Melanocyte of skin (primary cell): ENCODE measurements at places on chromosomes 2 and 18. TPM values are rescaled to one million over a fixed set of nuclear protein-coding genes. Genes with fewer than 3 reads are reported as not detected.

VWA3B gene
- not detected in 2 replicates for total RNA-seq

GRHL1 gene
- total RNA-seq: 0.34 and 0.73 TPM in 2 replicates

THOC1 gene
- total RNA-seq: 26.5 and 48.3 TPM in 2 replicates

SIX3 gene
- not detected in 2 replicates for total RNA-seq

ZNF521 gene
- 27.0 and 30.5 TPM in 2 replicates for total RNA-seq

TXNDC2 gene
- total RNA-seq: not detected in 2 replicates

AGFG1 gene
- 98.8 and 134 TPM in 2 replicates for total RNA-seq

CACNB4 gene
- under 0.01 and 2.9 TPM in 2 replicates for total RNA-seq

SPP2 gene
- not detected in 2 replicates for total RNA-seq

TUBA4B gene
- total RNA-seq: not detected in 2 replicates

CHPF gene
- total RNA-seq: 156 and 219 TPM in 2 replicates

RGPD4 gene
- total RNA-seq: not detected in 2 replicates

APOB gene
- total RNA-seq: under 0.01 TPM in 1 of 2 replicates, not detected in the other

CFC1 gene
- total RNA-seq: not detected in 2 replicates

RMDN2 gene
- total RNA-seq: 15.5 and 21.8 TPM in 2 replicates

OSBPL6 gene
- total RNA-seq: 5.2 and 7.6 TPM in 2 replicates

SCYGR4 gene
- total RNA-seq: not detected in 2 replicates

SCYGR5 gene
- total RNA-seq: not detected in 2 replicates

ABCB11 gene
- not detected in 2 replicates for total RNA-seq

SERPINB2 gene
- total RNA-seq: 2.2 and 6.7 TPM in 2 replicates
